Nephron progenitor cell (in vitro differentiated cells): ENCODE measurements at places on chromosomes 7 and 10.
A peak's percentile ranks its signal among the peaks of the same experiment; 100 is the strongest.

DNA sequence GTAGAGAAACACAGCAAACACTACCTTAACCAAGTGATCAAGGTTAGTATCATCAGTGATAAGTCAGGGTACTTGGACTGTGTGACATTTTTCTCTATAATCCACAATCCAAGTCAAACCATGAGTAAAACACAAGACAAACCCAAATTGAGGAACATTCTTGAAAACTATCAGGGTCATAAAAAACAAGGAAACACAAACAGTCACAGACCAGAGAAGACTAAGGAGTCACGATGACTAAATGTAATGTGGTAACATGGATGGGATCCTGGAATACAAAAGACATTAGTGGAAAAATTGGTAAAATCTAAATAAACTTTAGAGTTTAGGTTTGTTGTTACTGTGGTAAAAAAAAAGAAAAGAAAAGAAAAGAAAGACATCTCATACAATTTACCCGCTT is 103.8 kb downstream of the ARMH3 start:
- DNase-seq, result no peak

GRCh38 chr7:124764847-124765400 is 668 bp downstream of the GPR37 start:
- DNase-seq, result peak; percentile 36

- no peak for DNase-seq
Measured at GRCh38 chr7:132941905-132942304, 140.0 kb downstream of the CHCHD3 start.

GRCh38 chr7:96548664-96549063 is 161.0 kb downstream of the SEM1 start:
- no peak for DNase-seq

GRCh38 chr7:135168001-135168400 is 2.5 kb downstream of the CYREN start:
- DNase-seq, result no peak

- no peak for DNase-seq
Measured at GRCh38 chr7:133641436-133641835, 388.6 kb downstream of the EXOC4 start.

- no peak for DNase-seq
Measured at GRCh38 chr7:52077571-52077970, 761.0 kb upstream of the COBL start.

- DNase-seq, result no peak
Measured at GRCh38 chr10:69652857-69653199, 22.8 kb downstream of the FAM241B start.

GRCh38 chr10:58044072-58044471 is 223.6 kb downstream of the IPMK start:
- DNase-seq, result no peak

DNA sequence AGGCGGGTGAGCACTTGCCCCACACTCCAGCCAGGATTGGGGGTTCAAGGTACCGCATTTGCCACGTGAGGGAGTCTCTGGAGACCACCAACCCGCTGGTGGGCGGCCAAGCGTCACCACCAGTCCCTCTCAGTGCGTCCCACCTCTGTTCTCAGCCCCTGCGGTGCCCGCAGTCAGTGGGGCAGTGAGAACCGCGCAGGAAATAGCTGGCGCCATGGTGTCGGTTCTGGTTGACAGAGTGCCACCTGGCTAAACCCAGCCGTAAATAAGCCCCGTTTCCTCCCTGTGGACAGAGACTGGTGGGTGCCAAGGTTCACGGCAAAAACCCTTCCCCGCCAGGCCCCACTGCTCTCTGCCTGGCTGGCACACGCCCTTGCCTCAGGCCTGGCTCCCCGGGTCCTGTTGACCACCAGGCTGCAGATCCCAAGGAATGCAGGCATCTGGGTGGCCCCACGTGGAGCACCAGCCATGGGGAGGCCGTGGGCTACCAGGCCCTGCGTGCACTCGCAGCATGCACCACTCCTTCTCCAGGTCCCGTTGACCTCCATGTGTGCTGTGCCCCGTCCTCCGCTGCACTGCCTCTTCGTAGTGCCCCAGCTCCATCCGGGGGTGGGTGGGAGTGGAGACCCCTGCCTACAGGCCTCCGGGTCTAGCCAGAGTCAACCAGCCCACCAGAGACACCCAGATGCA is 140.0 kb downstream of the LHPP start:
- no peak for DNase-seq

DNA sequence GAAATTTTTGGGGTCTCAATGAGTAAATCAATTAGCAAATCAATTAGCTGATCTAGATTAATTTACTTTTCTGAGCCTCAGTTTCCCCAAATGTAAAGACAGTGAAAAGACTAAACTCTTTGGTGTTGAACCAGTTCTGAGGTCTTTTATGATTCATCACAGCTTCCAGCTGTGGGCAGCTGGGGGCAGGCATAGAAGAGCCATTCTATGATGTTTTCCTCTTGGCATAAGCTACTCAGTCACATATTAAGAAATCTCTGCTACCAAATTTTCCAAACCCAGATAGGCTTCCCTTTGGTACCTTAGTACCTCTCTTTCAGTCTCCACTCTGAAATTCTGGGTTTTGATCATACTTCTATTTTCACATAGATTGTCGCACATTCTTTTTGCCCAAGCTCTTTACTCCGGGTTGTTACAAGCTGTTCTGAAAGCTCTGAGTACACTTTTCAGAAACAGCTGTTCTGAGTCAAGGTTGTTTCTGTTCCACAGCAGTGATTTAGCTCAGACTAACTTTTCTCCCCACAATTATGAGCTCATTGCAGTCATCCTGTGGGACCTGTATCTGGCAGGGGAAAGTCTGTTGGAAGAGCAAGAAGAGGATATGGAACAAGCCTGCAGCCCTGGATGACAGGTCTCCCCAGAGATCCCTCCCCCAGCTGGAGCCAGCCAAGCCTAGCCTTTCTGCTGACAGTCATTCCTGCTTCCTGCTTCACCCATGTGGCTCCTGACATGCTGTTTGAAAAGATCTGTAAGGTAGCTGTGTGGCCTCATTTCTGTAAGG is 599.6 kb upstream of the GHITM start:
- DNase-seq, result peak; percentile 29

DNA sequence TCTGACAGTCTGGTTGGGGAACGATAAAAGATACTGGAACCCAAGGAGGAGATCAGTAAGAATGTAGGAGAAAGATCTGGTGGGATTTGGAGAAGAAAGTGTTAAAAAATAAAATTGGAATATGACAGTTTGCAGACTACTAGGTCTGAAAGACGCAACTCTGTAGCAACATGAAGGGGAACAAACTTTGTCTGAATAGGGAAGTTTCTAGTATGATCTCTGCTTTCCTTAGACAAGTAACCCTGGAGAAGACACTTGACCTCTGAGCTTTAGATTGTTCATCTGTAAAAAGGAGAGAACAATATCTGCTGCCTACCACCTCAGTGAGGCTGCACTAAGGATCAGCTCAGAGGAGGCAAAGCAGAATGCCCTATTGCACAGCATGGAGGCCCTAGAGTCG is 3.0 kb upstream of the PRSS1 start:
- DNase-seq, result no peak

- DNase-seq, result no peak
Measured at GRCh38 chr7:102836191-102836919, 76.4 kb upstream of the LRRC17 start.

DNA sequence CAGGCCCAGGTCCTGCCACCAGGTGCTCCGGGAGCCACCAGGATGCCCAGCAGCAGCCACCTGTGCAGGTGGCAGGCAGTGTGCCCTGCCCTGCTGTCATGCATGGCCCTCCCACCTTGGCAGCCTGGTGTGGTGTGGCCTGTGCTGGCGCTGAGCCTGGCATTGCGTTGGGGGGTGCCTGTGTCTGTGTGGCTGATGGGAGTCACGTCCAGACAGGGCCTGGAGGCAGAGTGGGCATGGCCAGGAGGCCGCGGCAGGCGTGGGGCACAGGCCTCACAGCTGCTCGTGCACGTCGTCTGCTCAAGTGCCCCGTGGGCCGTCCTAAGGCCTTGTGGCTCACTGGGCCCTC is 8.7 kb downstream of the TTYH3 start:
- DNase-seq, result no peak

DNA sequence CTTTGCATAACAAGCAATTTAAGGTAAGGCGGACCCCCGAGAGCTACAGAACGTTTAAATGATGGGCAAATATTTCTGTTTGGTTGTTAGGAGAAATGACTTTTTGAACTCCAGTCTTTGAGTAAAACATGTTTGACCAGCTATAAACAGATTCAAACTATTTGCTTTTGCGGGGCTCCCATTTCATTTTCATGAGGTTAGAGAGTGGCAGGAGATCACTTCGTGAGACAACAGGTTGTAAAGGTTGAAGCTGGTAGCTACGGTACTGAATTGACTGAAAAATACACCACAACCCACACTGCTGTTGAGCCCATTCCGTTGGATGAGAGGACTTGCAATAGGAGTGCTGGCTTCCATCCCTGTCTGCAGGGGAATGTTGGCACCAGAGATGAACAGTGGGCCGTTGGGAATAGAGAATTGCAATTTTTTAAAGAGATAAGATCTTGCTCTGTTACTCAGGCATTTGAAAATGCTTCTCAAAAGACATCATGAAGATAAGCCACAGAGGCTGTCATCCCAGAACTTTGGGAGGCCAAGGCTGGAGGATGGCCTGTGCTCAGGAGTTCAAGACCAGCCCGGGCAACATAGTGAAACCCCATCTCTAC is 65.7 kb upstream of the CARD11 start:
- no peak for DNase-seq

GRCh38 chr7:151925446-151926335 is 30.6 kb upstream of the GALNTL5 start:
- no peak for DNase-seq

DNA sequence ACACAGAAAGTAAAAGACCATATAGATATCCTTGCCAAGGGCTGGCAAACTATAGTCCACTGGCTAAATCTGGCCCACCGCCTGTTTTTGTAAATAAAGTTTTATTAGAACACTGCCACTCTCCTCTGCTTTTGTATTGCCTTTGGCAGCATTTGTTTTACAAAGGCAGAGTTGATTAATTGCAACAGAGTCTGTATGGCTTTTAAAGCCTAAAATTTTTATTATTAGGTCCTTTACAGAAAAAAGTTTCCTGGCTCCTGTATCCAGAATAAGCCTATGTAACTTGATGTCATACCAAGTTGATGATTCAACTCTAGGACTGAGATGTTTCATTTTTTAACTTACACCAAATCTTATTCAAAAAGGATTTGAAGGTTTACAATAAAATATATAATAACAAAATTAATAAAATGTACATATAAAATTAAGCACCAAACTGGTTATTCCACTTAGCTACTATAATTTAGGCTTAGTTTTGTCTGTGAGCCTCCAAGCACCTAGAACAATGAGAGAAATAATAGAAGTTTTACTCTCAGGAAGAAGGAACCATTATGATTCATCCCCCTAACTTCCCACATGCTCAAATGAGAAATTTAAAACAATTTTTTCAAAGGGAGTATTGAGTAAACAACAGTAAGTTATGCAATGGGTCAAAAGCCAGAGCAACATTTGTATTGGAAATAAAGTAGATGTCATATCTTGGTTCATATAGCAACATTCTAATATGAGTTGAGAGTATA is 31.9 kb downstream of the CPED1 start:
- DNase-seq, result no peak

DNA sequence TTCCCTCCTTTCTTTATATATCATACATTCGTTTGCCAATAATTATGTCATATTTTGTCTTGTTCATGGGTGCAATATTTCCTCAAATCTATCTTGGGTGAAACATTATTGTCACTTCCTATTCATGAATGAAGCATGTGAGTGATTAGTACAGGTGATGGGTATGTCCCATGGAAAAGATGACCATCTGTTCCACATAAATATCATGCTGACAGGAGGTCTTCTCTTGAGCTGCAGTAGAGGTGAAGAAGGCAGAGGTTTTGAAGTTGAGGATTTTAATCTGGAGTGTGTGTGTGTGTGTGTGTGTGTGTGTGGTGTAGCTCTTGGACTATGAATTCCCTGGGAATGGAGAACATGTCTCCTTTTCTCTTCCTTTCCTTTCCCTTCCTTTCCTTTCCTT is 350.5 kb upstream of the CHRM2 start:
- no peak for DNase-seq

- no peak for DNase-seq
Measured at GRCh38 chr10:71222601-71223346, 10.4 kb downstream of the UNC5B start.

- no peak for DNase-seq
Measured at GRCh38 chr7:106382129-106382528, 97.3 kb upstream of the NAMPT start.

- no peak for DNase-seq
Measured at GRCh38 chr7:25132430-25132829, 7.4 kb upstream of the CYCS start.

- no peak for DNase-seq
Measured at GRCh38 chr10:50260791-50261281, 9.5 kb upstream of the ASAH2 start.

DNA sequence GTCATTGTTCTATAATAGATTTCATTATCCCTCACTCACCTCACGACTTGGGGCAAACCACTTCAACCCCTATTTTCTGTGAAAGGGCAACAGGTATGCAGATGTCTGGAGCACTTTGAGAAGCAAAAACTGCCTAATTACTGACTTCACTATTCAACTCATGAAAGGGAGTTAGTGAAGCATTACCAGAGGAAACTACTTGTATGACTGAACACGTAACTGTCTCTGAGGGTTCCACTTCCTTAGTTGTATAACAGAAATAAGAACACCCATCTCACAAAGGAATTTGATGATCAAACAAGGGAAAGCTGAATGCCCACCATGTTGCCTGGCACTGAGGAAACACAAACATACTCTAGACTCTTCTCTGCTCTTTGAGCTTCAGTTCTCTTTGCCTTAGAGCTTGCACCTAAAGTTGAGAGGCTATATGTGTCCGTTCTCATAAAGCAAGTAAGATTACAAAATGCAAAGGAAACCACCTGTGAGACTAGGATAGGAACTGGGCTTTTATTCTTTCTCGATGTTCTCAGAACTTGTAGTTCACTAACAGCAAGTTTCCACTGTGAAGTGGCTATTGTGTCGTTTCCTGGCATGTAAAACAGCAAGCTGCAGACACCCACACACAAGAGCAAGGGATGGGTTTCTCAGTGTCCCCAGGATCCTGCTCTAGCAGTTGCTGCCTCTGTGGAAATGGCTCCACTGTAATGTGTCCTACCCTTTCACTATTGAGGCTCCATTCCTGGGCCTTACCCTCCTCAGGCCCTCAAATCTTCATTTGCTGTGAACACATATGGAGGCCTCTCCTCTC is 2.6 kb downstream of the TMEM243 start:
- DNase-seq, result no peak

DNA sequence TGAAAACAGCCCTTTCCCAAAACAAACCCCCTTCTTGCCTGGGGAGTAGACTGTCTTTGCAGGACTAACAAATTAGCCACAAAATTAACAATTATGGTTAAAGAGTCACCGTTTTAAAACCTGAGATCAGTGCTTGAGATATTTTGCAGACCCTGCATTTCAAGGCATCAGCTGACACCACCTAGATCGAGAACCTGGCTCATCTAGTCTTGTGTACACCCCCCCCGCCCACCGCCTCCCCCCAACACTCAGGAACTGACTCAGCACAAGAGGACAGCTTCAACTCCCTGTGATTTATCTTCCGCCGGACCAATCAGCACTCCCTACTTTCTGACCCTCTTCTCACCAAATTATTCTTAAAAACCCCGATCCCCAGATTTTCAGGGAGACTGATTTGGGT is 737.1 kb downstream of the PHTF2 start:
- DNase-seq, result no peak
